ENCODE measurements at places on chromosomes 3 and 15.
A peak's percentile ranks its signal among the peaks of the same experiment; 100 is the strongest.

- no peak for DNase-seq
These were observed 123.1 kb upstream of the UMPS start for GRCh38 chr3:124607163-124607562.

GRCh38 chr3:20773320-20773984 is 587.4 kb upstream of the SGO1 start:
- no peak for DNase-seq

GRCh38 chr15:69703532-69704187 is 251.0 kb downstream of the RPLP1 start:
- DNase-seq: no peak

- DNase-seq: no peak
These were observed 320.9 kb downstream of the ERC2 start for GRCh38 chr3:56147354-56147753.

DNA sequence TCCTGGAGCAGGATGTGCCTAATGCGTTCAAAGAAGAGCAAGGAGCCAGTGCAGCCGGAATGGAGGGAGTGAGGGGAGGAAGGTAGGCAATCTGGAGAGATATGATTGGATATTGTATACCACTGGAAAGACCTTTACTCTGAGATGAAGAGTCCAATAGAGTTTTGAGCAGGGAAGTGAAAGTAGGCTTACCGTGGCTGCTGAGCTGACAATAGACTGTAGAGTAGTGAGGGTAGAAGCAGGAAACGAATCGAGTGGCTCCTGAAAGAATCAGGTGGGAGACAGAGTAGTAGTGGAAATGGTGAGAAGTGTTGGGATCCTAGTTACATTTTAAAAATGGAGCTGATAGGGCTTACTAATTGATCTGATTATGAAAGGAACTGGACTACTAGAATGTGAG is 51.8 kb upstream of the NUDT16 start:
- no peak for DNase-seq

DNA sequence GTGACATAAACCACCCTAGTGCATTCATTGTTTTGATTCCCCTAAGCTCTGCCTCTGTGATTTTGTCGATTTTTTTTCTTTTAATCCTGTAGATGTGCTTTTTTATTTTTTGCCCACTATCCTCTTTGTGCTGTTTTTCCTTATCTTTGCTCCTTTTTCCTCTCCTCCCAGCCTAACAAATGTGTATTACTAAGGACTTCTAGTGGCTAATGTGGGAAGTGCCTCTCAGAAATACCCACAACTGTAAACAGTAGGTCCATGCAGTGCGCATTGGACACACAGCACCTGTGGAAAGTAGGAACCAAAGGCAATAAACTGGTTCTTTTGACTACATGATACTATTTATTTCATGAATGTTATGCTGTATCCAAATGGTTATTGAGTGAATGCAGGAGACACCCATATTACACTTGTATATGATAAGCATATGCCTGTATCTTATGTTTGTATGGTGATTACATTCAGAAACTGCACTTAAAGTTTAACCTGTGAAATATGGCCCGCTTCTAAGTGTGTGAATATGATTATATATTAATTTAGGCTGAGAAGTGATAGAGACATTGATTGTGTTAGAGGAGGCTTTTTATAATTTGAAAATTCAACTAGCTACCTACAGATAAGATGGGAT is 147.8 kb downstream of the PLCL2 start:
- DNase-seq: no peak

DNA sequence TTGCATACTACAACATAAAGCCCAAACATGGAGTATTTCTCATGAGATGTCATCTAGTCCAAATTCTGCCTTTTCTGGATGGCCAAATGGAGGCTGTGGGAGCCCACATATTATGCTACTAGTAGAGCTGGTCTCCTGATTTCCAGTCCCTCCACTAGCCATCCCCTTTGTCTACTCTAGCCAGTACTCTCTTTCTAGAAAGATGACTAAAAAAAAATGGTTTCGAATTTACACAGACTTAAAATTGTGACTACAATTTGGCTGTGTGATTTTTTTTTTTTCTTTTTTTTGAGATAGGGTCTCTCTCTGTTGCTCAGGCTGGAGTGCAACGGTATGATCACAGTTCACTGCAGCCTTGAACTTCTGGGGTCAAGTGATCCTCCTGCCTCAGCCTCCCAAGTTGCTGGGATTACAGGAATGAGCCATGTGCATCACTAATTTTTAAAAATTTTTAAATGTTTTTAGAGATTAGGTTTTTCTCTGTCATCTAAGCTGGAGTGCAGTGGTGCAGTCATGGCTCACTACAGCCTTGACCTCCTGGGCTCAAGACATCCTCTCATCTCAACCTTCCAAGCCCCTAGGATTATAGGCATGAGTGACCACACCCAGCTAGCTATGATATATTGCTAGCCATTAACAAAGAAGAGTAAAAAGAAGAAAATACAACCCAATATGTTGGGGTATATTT is 273.9 kb downstream of the ADAMTSL3 start:
- DNase-seq: peak; percentile 40

GRCh38 chr3:123444744-123445143 is 4.1 kb downstream of the ADCY5 start:
- DNase-seq: no peak

DNA sequence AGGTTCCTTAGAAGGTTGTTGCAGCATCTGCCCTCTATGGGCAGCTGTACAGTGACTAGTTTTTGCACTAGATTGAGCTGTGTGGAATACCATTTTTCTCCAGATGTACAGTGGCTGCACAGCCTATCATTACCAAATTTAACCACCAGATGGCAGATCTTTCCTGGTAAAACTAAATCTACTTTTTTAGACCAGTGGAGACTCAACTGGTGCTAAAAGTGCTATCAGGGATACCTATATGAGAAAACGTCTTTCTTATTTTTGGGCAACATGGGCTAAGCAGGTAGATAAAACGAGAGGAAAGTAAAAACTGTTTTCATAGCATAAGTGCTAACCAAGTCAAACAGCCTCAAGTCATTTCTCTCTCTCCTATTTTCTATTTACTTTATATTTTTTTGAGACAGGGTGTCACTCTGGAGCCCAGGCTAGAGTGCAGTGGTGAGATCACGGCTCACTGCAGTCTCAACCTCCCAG is 21.2 kb downstream of the IGSF10 start:
- DNase-seq: no peak

DNA sequence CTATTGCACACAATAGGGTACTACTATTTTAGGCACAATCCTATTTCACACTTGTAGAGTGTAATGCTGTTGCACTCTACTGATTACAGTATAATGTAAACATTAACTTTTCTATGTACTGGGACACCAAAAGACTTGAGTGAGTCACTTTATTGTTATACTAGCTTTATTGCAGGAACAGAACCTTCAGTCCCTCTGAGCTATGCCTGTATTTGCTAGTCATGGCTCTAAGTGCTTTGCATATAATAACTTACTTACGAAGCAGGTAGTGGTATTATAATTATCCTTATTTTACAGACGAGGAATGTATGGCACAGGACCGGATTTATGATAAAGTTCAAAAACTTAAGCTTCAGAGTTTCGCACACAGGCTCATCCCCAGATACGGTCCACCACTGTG is 106.6 kb upstream of the SLC6A6 start:
- DNase-seq: no peak

DNA sequence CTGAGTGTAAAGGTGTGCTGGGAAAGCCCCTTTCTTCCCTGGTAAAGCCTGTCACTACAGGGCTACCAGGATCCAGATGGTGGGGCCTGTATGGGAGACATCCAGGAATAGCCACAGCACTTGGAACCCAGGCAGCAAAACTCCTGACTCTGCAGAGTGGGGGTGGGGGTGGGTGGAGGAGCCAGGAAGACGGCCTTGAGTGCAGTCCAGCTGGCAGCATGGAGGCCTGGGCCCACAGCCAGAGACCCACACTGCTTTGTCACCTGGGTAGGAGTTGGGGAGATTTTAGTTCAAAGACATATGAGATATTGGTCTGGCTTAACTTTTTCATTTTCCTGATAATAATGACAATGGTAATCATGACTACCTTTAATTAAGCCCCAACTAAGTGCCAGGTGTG is 116.7 kb upstream of the MRPS22 start:
- DNase-seq: no peak

DNA sequence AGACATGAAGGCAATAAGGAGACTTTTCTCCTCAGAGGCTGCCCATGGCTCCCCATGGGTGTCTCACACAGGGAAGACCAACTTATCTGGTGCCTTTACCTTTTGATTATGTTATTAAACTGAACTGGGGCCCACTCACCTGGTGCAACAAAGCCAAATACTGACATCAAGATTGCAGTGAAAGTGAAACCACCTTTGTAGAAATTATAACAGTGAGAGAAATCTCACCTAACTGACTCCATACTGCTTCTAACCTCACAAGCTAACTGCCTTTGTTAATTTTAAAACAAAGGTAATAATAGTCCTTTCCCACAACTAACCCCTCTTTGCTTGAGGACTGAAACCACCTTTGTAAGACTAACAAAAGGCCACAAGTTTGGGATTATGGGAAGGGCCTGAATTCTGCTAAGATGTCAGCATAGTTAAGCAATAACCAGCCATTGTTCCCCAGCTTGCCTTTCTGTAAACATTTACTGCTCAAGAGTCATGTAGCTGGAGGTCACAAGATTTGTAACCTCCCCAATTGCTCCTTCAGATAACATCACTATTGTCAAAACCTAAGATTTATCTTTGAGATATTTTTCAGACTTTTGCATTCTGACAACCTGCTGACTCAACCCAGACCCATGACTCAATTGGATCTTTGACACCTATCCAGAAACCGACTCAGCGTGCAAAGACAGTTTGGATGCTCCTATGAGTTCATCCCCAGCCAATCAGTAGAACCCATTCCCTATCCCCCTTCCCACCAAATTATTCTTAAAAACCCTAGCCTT is 420.3 kb upstream of the CFAP20DC start:
- no peak for DNase-seq

- no peak for DNase-seq
These were observed 97.4 kb upstream of the CCDC80 start for GRCh38 chr3:112738366-112738765.

DNA sequence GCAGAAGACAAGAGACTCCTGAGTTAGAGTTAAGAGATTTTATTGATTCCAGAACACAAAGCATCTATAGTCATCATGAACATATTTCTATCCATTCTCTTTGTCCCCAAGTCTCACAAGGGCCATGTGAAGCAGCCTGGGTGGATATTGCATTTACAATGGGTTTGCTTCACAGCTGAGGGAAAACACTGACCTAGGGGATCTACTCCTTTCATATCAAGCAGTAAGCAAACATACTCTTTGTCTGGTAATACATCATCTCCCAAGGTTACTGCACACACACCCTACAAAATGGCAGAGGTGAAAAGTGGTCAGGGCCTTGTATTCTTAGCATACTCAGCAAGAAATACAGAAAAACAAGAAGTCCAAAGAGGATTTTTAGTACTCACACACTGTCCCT is 267.7 kb upstream of the BCHE start:
- no peak for DNase-seq

DNA sequence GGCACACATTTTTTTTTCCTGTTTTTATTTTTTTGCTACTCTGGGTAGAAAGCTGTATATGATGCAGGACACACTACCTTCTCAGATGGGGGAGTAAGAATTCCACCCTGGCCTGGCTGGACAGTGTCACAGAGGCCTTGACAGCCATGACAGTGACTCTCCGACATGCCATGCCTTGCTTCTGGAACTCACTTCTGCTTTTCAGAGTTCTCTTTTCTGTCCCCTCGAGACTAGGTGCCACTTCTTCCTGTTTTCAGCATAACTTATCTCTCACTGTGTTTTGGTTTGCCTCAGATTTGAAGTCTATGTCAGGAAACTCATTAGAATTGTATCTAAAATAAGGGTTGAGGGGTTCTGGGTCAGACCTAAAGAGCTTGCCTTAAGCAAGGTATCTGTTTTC is 69.1 kb upstream of the SEC13 start:
- no peak for DNase-seq

GRCh38 chr15:91447991-91448644 is 348.1 kb downstream of the SV2B start:
- DNase-seq: no peak

DNA sequence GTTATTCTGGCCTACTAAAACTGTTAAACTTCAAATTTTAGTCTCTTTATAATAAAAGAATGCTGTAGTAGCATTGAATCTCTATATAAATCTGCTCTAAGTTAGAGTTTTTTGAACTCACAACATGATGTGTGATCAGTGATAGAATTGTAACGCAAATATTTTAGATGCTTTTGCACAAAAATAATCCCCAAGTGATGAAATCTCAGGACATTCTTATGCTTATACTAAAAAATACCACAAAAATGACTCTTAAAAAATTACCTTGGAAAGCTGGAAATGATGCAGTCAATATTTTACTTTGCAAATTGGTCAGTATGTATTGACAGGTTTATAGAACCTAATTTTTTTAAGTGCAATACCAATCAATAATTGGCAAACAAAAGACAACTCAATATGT is 375.3 kb downstream of the TBC1D5 start:
- no peak for DNase-seq

GRCh38 chr15:90211440-90212143 is 10.5 kb downstream of the SEMA4B start:
- no peak for DNase-seq

GRCh38 chr3:149626671-149627070 is 31.2 kb downstream of the WWTR1 start:
- DNase-seq: no peak

- no peak for DNase-seq
These were observed 25.4 kb upstream of the PIGZ start for GRCh38 chr3:196994056-196994455.

DNA sequence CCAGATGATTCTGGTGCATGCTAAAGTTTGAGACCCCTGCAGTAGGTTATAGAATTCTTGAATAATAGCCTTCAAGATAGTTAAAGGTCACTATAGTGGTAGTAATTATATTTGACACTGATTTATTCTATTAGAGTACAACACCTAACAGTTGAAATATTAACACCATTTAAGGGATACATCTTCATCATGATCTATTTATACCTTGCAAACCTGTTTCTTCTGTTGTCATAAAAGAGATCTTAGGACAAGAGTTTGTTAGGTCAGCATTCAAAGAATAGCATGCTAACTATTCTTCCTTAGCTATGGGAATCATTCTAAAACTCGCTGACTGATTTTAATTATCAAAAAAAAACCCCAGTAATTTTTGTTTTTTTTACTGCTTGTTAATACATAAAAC is 46.5 kb downstream of the TSC22D2 start:
- DNase-seq: no peak

GRCh38 chr15:77057685-77058084 is 13.2 kb downstream of the TSPAN3 start:
- no peak for DNase-seq

- DNase-seq: no peak
These were observed 121.3 kb upstream of the IL12A start for GRCh38 chr3:159867372-159867771.

DNA sequence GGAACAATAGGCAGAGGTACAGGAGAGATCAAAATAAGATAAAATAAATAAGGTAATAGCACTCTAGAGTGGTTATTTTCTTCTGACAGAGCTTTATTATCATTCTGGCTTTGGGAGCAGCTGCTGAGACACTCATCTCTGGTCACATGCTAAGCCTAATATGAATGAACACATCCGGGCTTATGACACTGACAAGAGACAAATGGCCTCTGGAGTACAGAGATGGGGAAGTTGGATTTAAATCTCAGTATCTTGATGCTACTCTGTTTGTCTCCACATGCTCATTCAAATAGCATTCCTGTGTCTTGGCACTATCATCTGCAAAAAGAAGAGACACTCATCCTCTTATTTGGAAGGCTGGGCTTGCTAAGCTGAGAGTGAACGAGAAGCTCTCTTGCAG is 55.6 kb downstream of the TMEM45A start:
- DNase-seq: no peak

GRCh38 chr15:89647191-89647851 is 7.9 kb downstream of the KIF7 start:
- peak; percentile 44 for DNase-seq

Data from T-helper 2 cell (primary cell).